ENCODE measurements at places on chromosomes 16 and 17. TPM values are rescaled to one million over a fixed set of nuclear protein-coding genes. Genes with fewer than 3 reads are reported as not detected.

DNA sequence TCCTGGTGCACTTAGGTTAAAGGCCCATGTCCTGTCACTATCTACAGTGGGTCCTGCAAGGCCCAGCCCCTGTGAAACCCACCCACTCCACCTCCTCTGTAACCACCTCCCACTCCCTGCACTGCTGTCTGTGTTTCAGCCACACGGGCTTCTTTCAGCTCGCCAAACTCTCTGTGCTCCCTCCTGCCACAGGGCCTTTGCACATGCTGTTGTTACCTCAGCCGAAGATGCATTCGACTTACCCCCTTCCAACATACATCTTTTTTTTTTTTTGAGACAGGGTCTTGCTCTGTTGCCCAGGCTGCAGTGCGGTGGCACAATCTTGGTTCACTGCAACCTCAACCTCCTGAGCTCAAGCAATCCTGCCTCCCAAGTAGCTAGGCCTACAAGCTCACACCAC is 76.5 kb upstream of the RPL38 start:
- DNase-seq, result no peak
- H3K36me3 ChIP-seq, result no peaks in the 10 kb centered on the region
- no peak overlapping the region for H3K27ac ChIP-seq
- H3K4me3 ChIP-seq, result no peak overlapping the region

GRCh38 chr17:40014375-40014980 is 762 bp upstream of the CSF3 start:
- peaks cover 21% of the 10 kb centered on the region for H3K4me1 ChIP-seq
- H3K27ac ChIP-seq, result no peak overlapping the region
- no peak for DNase-seq

DNA sequence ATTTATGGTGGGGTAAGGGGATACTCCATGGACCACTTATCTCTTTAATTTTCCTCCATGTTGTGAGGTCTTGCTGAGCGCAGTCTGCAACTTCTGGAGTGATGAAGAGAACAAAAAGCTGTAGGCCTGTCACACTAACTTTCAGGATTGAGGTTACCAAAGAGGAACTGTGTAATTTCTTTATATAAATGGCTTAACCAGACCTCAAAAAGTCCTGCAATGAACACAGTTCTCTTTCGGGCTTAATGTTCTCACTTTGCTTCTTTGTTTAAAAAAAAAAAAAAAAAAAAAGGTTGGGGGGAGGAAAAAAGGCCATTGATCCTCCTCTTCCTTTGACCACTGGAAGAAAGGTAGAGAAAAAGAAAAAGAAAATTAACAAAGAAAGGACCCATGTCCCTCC is 86.8 kb upstream of the SOX9 start:
- no peak for DNase-seq
- no peaks in the 10 kb centered on the region for H3K36me3 ChIP-seq

GRCh38 chr16:53098526-53099317 is 43.9 kb downstream of the CHD9 start:
- peaks cover 14% of the 10 kb centered on the region for H3K4me1 ChIP-seq
- no peaks in the 10 kb centered on the region for H3K36me3 ChIP-seq
- peak overlapping the region; percentile 32 for H3K4me3 ChIP-seq
- H3K27ac ChIP-seq, result peak overlapping the region; percentile 6
- H3K27me3 ChIP-seq, result no peaks in the 10 kb centered on the region

GRCh38 chr17:19540706-19541370 is 7.2 kb downstream of the SLC47A1 start:
- H3K4me1 ChIP-seq, result peaks cover 5% of the 10 kb centered on the region
- no peaks in the 10 kb centered on the region for H3K27me3 ChIP-seq
- no peak overlapping the region for H3K27ac ChIP-seq
- no peaks in the 10 kb centered on the region for H3K36me3 ChIP-seq

GRCh38 chr16:20865420-20866131 is 34.6 kb downstream of the DCUN1D3 start:
- no peaks in the 10 kb centered on the region for H3K27me3 ChIP-seq
- H3K4me1 ChIP-seq, result no peaks in the 10 kb centered on the region
- no peaks in the 10 kb centered on the region for H3K36me3 ChIP-seq
- H3K4me3 ChIP-seq, result no peak overlapping the region
- peak overlapping the region; percentile 7 for H3K27ac ChIP-seq

DNA sequence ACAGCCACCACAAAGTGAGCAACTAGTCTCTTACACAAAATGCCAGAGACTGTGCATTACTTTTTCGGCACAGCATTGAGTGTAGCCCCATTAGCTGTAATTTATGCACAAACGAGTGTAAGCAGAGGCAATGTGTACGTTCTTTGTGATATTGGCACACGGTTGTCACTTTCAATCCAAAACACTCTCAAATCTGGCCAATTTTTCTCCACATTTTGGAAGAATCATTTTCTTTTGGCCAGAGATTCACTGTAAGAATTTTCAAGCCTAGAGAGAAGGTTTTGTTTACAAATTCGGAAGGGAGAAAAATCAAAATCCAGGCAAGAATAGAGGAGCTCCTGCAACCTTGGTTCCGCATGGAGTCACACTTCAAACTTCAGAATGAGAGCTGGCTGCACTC is 15.4 kb upstream of the KIF2B start:
- H3K4me3 ChIP-seq, result no peak overlapping the region
- no peaks in the 10 kb centered on the region for H3K36me3 ChIP-seq
- H3K4me1 ChIP-seq, result no peaks in the 10 kb centered on the region
- no peak overlapping the region for H3K27ac ChIP-seq
- no peak for DNase-seq
- no peaks in the 10 kb centered on the region for H3K27me3 ChIP-seq

CTRB1 gene
- total RNA-seq, result not detected

- no peak overlapping the region for H3K4me3 ChIP-seq
- H3K36me3 ChIP-seq, result no peaks in the 10 kb centered on the region
- no peak overlapping the region for H3K27ac ChIP-seq
- no peak for DNase-seq
- no peaks in the 10 kb centered on the region for H3K27me3 ChIP-seq
- no peaks in the 10 kb centered on the region for H3K4me1 ChIP-seq
These were observed 105.3 kb downstream of the CYLD start for GRCh38 chr16:50847166-50847565.

- H3K36me3 ChIP-seq, result no peaks in the 10 kb centered on the region
- H3K27ac ChIP-seq, result no peak overlapping the region
- H3K4me3 ChIP-seq, result no peak overlapping the region
- no peaks in the 10 kb centered on the region for H3K27me3 ChIP-seq
These were observed 81.4 kb downstream of the SLC39A11 start for GRCh38 chr17:73011016-73011486.

- DNase-seq, result no peak
- H3K36me3 ChIP-seq, result no peaks in the 10 kb centered on the region
- no peak overlapping the region for H3K27ac ChIP-seq
- H3K4me1 ChIP-seq, result no peaks in the 10 kb centered on the region
These were observed 29.6 kb upstream of the ZFPM1 start for GRCh38 chr16:88423448-88423850.

DNA sequence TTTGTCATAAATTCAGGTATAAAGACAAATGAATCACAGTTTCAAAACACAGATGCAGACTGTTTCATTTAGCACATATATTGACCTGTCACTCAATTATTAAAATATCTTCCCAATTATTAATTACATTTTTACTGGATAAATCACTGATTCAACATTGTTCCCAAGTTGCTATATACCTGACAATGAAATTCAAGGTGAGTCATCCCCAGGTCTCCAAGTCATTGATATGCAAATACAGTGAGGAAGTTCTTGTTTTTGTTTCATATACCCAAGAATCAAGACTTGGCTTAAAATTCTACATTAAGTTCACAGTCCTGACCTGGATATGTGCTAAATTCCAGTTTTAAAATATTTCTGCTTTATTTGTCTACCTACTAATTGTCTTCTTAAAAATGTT is 599.3 kb upstream of the PSMD7 start:
- no peaks in the 10 kb centered on the region for H3K36me3 ChIP-seq
- H3K27ac ChIP-seq, result 0 out of 2 replicates have a peak overlapping the region, but pooled peaks have one; percentile 22
- H3K27me3 ChIP-seq, result no peaks in the 10 kb centered on the region

TUFM gene
- total RNA-seq, result 249 TPM

FBXW10B gene
- total RNA-seq, result not detected

DNA sequence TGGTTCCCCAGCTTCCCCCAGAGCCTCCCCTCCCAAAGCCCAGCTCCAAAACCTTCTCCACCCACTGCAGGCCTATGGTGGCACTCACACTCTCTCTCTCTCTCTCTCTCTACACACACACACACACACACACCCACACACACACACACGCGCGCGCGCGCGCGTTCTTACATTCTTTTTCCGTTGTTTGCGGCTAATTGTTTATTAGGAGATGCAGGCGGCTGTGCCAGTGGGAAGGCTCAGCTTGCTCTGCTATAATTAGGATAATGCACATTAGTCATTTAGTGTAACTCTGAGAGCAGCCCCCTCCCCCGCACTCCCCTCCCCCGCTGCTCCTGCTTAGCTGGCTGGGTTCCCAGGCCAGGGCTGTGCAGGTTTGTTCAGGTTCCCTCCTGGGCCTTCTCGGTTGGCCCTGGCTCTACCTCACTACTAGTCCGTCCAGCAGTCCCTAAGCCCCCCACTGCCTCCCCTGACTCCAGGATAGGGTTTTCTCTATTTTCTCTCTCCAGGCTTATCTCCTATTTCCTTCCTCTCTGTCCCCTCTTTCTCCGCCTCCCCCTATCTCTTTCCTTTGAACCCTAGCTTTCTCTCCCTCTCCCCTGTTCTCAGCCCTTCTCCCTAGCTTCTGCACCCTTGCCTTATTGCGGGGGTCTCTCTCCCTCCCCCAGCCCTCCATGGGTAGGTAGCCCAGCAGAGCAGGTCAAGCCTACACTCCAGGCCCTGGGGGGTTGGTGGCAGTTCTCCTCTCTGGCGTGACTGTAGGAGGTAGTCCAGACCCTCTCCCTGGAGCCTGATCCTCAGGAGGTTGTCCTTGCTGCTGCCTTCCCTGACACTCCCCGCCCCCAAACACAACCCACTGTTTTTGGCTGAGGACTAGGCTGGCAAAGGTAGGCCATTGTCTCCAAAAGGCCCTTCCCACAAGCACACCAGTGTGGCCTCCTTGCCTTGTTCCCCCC is 34.0 kb downstream of the TMEM132E start:
- no peaks in the 10 kb centered on the region for H3K27me3 ChIP-seq
- H3K4me1 ChIP-seq, result peaks cover 25% of the 10 kb centered on the region
- H3K27ac ChIP-seq, result no peak overlapping the region
- no peaks in the 10 kb centered on the region for H3K36me3 ChIP-seq
- DNase-seq, result no peak
- H3K4me3 ChIP-seq, result no peak overlapping the region

GGT6 gene
- not detected for total RNA-seq

CAPNS2 gene
- total RNA-seq, result 0.33 TPM

TMIGD1 gene
- total RNA-seq, result not detected

DNA sequence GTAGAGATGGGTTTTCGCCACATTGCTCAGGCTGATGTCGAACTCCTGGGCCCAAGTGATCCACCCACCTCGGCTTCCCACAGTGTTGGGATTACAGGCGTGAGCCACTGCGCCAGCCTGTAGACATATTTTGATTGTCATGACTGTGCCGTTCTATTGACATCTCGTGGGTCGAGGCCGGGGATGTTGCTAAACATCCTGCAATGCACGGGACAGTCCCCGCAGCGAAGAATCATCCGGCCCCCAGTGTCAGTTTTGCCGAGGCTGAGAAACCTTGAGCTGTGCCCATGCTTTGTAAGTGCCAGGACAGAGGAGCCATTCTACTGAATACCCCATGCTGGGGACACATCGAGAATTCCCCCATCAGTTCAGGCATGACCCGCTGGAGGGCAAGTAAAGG is 69.1 kb upstream of the GSE1 start:
- H3K27ac ChIP-seq, result no peak overlapping the region
- no peaks in the 10 kb centered on the region for H3K4me1 ChIP-seq
- no peaks in the 10 kb centered on the region for H3K36me3 ChIP-seq
- no peaks in the 10 kb centered on the region for H3K27me3 ChIP-seq

- H3K27me3 ChIP-seq, result no peaks in the 10 kb centered on the region
- H3K27ac ChIP-seq, result no peak overlapping the region
- H3K4me1 ChIP-seq, result no peaks in the 10 kb centered on the region
- no peaks in the 10 kb centered on the region for H3K36me3 ChIP-seq
- DNase-seq, result no peak
- H3K4me3 ChIP-seq, result no peak overlapping the region
These were observed 139.1 kb downstream of the SOX9 start for GRCh38 chr17:72259922-72260321.

- H3K27ac ChIP-seq, result no peak overlapping the region
- H3K36me3 ChIP-seq, result no peaks in the 10 kb centered on the region
- H3K4me3 ChIP-seq, result no peak overlapping the region
- DNase-seq, result no peak
- no peaks in the 10 kb centered on the region for H3K27me3 ChIP-seq
These were observed 5.5 kb downstream of the CBFA2T3 start for GRCh38 chr16:88971371-88972097.

- no peaks in the 10 kb centered on the region for H3K27me3 ChIP-seq
- H3K4me3 ChIP-seq, result no peak overlapping the region
- no peak for DNase-seq
- H3K4me1 ChIP-seq, result no peaks in the 10 kb centered on the region
- H3K27ac ChIP-seq, result no peak overlapping the region
- no peaks in the 10 kb centered on the region for H3K36me3 ChIP-seq
These were observed 84.4 kb upstream of the CNEP1R1 start for GRCh38 chr16:49940464-49941224.

DNA sequence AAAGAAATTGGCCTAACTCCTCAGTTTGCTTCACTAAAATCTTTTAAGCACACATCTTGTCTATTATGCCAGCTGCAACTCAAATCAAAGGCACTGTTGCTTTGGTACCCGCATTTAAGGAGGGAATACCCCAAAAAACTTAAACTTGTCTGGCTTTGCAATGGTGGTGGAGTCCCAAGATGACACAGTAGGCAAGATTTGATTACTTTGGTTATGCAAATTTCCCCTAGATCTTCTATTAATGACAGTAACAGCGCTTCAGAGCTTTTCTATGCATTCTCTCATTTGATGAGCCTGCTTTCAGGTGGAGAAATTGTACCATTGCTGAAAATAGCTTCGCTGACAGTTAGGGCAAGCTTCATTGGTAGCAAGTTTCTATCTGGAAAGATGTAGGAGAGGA is 27.2 kb downstream of the WWOX start:
- H3K27me3 ChIP-seq, result no peaks in the 10 kb centered on the region
- no peaks in the 10 kb centered on the region for H3K36me3 ChIP-seq
- no peaks in the 10 kb centered on the region for H3K4me1 ChIP-seq
- no peak for DNase-seq

GRCh38 chr17:73194514-73195222 is 1.8 kb downstream of the COG1 start:
- no peak overlapping the region for H3K4me3 ChIP-seq
- peaks cover 3% of the 10 kb centered on the region for H3K4me1 ChIP-seq
- no peak for DNase-seq
- H3K36me3 ChIP-seq, result peaks cover 28% of the 10 kb centered on the region

NPIPB6 gene
- total RNA-seq, result 1.9 TPM

GRCh38 chr16:30710971-30711370 is 12.0 kb downstream of the SRCAP start:
- H3K4me1 ChIP-seq, result no peaks in the 10 kb centered on the region
- H3K27me3 ChIP-seq, result no peaks in the 10 kb centered on the region
- H3K27ac ChIP-seq, result no peak overlapping the region
- H3K4me3 ChIP-seq, result no peak overlapping the region
- DNase-seq, result no peak

GDPD1 gene
- 7.7 TPM for total RNA-seq

GRCh38 chr17:61508912-61509311 is 56.7 kb downstream of the TBX4 start:
- H3K36me3 ChIP-seq, result no peaks in the 10 kb centered on the region
- H3K4me1 ChIP-seq, result no peaks in the 10 kb centered on the region
- no peak overlapping the region for H3K4me3 ChIP-seq
- H3K27me3 ChIP-seq, result no peaks in the 10 kb centered on the region
- no peak for DNase-seq
